ENCODE measurements at places on chromosomes 13 and 19.
A peak's percentile ranks its signal among the peaks of the same experiment; 100 is the strongest.

GRCh38 chr13:70310396-70311119 is 202.3 kb upstream of the KLHL1 start:
- DNase-seq, result peak; percentile 72

DNA sequence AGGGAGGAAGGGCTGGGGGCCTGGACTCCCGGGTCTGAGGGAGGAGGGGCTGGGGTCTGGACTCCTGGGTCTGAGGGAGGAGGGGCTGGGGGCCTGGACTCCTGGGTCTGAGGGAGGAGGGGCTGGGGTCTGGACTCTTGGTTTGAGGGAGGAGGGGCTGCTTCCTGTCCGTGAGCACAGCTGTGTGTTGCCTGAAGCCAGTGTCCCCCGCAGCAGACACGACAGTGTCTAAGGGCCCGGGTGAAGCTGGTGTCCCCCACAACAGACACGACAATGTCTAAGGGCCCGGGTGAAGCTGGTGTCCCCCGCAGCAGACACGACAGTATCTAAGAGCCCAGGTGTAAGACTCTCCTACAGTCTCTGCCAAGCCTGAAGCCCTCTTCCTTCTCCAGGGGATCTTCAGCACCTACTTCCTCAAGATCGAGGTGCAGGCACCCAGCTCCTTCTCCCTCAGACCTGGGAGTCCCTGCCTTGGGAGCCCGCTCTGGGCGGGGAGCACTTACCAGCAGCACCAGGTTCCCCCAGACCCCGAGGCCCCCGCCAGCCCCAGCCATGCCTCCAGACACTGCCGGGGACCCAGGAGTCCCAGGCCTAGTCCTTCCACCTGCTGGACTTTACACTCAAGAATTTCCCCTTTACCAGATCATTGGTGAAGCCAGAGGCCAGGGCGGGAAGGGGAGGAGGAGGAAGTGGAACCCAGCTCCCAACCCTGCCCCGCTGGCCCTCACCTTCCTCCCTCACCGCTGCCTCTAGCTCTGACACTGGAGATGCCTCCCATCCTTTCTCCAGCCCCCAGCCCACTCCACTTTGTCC is at the start of gene PTPRH:
Gene PTPRH (minus strand): TSS at position 622 of the 813 bp plus-strand sequence. CDS start 68 bp downstream, at position 554.
- no peak for DNase-seq

- no peak for DNase-seq
Observed at GRCh38 chr13:68214691-68215415, 984.7 kb upstream of the PCDH9 start.

DNA sequence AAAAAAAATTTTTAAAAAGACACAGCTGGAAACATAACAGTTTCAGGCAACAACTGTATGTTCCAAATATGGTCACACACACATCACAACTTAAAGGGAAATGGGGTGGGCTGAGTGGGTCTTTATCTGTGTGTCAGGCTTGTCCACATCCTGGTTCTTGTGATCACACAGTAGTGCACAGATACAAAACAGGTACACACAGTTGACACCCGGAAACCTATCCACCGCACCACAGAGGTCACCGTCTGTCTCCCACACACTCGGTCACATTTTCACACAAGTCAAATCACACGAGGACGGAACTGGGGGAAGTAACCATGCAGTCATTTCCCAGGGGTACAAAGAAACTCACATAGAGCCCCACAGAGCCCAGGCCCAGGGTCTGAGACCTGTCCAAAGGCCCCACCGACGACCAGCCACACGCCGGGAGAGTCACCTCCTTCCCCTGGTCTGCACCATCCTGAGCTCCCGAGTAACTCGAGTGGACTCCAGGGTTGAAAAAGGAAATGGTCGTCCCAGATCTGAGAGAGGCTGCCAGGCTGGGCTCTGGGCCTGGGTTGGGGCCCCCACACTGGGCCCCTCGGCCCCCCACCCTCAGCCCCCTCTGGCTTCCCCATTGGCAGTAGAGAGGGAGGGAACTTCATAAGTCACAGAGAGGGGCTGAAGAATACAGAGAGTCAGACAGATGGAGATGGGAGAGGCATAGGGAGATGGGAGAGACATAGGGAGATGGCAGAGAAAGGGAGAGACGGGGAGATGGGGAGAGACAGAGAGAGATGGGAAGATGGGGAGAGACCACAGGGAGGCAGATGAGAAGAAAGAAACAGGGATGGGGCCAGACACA is 1.3 kb upstream of the PPAN start:
- DNase-seq, result no peak

GRCh38 chr13:30362869-30363268 is 55.5 kb upstream of the KATNAL1 start:
- DNase-seq, result no peak

DNA sequence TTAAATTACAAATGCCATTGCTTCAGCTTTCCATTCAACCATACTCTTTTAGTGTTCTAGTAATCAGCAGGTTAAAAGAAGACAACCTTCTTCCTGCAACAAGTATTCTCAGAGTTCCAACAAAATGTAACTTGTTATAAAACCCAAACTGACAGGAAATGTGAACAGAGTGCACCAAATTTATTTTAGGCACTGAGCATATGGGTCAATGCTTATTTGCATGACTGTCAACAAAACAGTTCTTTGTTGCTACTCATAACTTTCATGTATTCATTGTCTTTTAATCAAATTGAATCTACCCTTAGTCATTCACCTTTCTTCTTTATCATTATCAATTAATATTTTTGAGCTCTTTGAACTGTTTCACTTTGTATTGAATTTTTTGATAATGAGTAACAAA is 554.1 kb downstream of the DACH1 start:
- no peak for DNase-seq

- DNase-seq, result no peak
Observed at GRCh38 chr13:54424344-54424743, 1395.7 kb downstream of the OLFM4 start.
